ENCODE measurements at places on chromosomes 4 and X. TPM values are rescaled to one million over a fixed set of nuclear protein-coding genes. Genes with fewer than 3 reads are reported as not detected.

ASB11 gene
- polyA plus RNA-seq: not detected

CDKL2 gene
- 0.15 TPM for polyA plus RNA-seq

DDX53 gene
- polyA plus RNA-seq: not detected

VCX3B gene
- polyA plus RNA-seq: 0.68 TPM

SOWAHB gene
- polyA plus RNA-seq: 0.53 TPM

CLNK gene
- polyA plus RNA-seq: 0.19 TPM

SLC26A1 gene
- 1.6 TPM for polyA plus RNA-seq

CYP2U1 gene
- polyA plus RNA-seq: 5.0 TPM

ARAP2 gene
- 3.6 TPM for polyA plus RNA-seq

ARL13A gene
- polyA plus RNA-seq: not detected

KIAA1210 gene
- polyA plus RNA-seq: not detected

SSX3 gene
- polyA plus RNA-seq: not detected

HOPX gene
- 6.0 TPM for polyA plus RNA-seq

RASL11B gene
- 0.87 TPM for polyA plus RNA-seq

ADAM29 gene
- not detected for polyA plus RNA-seq

SSX4B gene
- polyA plus RNA-seq: not detected

SHOX gene
- polyA plus RNA-seq: not detected

AR gene
- polyA plus RNA-seq: 1.0 TPM

IL15 gene
- 4.0 TPM for polyA plus RNA-seq

PPP1R2C gene
- polyA plus RNA-seq: not detected

NHSL2 gene
- 0.68 TPM for polyA plus RNA-seq

TEX13C gene
- polyA plus RNA-seq: not detected

TECRL gene
- polyA plus RNA-seq: 0.02 TPM

DMRTC1 gene
- polyA plus RNA-seq: not detected

CCDC149 gene
- 14.3 TPM for polyA plus RNA-seq

MAGEA1 gene
- not detected for polyA plus RNA-seq

CRLF2 gene
- not detected for polyA plus RNA-seq

TCP11X2 gene
- polyA plus RNA-seq: 0.54 TPM

SPANXC gene
- polyA plus RNA-seq: not detected

PAK3 gene
- 15.5 TPM for polyA plus RNA-seq
